ENCODE measurements at places on chromosomes 4 and X.
A peak's percentile ranks its signal among the peaks of the same experiment; 100 is the strongest.

DNA sequence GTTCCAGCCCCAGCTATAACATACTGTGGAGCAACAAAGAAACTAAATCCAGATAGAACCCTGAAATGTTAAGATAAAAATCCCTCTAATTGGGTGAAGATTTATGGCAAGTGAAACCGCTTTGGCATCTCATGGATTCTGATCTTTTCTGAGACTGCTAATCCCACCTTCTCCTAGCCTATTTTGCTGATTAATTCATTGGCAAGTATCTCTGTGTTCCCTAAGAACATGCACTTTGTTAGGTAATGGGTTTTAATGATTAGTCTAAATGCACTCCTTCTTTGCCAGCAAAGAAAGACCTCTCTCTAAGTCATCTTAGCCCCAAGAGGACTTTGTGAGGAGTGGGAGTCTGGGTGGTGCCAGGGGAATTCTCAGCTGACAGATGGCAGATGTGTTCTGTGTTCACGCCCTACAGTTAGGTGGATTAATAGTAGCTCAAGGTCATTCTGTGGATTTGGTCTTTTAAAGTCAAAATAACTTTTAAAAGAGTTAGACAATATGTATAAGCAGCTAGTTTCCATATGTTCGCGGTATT, 171.3 kb downstream of the UNC5C start:
- H3K27ac ChIP-seq = no peak overlapping the region
- no peak for DNase-seq
- H3K4me1 ChIP-seq = no peaks in the 10 kb centered on the region
- no peaks in the 10 kb centered on the region for H3K36me3 ChIP-seq
- H3K27me3 ChIP-seq = no peaks in the 10 kb centered on the region

DNA sequence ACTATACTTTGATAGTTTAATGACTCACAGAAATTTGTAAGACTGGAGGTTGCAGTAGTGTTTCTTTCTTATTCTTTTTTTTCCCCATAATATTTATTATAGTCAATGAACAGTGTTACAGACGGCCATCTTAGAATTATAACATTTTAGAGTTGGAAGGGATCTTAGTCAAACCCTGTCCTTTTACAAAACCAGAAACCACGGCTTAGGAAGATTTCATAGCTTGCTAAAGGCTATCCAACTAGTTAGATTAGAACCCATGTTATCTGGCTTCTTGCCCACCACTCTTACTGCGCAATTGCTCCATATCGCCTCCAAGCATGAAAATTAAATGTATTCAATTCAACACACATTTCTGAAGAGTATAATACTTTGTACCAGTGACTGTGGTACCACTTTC, 1.1 kb downstream of the XIAP start:
- H3K27ac ChIP-seq = peak overlapping the region; percentile 93
- H3K4me1 ChIP-seq = peaks cover 23% of the 10 kb centered on the region
- H3K36me3 ChIP-seq = no peaks in the 10 kb centered on the region
- DNase-seq = peak; percentile 13
- no peaks in the 10 kb centered on the region for H3K27me3 ChIP-seq

- H3K27me3 ChIP-seq = no peaks in the 10 kb centered on the region
- no peak overlapping the region for H3K27ac ChIP-seq
- no peaks in the 10 kb centered on the region for H3K36me3 ChIP-seq
- no peak overlapping the region for H3K4me3 ChIP-seq
These were observed 38.2 kb upstream of the MYOZ2 start for GRCh38 chr4:119097282-119097900.

DNA sequence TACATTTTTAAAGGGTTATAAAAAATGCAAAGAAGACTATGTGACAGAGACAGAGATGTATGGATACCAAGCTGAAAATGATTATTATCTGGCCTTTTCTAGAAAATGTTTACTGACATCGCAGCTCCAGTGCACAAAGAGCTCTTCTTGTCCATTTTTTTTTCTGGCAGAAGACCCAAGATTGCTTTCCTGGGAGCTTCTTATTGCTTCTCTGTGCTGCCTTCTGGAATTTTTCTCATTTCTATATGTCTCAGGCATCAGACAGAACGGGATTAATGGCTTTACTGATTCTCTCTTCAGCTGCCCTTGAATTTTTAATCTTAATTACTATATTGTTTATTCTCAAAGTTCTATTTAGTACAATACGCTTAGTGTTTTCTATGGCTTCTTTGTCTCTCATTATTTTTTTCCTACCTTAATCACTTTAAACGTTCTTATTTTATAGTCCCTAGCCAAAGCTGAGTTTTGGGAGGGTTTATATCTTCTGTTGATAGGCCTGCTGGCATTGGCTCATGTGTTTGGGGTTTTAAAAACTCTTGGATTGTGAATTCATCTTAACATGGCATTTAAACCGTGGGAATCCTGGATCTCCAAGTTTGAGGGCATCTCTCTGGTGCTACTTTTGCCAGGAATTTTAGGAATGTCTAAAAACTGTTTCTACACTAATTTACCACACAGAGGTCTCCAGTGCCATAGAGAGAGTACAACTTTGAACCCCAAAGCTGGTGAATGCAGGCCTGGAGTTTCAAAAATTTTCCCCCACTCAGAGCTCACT, 138.9 kb upstream of the LNX1 start:
- no peaks in the 10 kb centered on the region for H3K36me3 ChIP-seq
- H3K27me3 ChIP-seq = no peaks in the 10 kb centered on the region

DNA sequence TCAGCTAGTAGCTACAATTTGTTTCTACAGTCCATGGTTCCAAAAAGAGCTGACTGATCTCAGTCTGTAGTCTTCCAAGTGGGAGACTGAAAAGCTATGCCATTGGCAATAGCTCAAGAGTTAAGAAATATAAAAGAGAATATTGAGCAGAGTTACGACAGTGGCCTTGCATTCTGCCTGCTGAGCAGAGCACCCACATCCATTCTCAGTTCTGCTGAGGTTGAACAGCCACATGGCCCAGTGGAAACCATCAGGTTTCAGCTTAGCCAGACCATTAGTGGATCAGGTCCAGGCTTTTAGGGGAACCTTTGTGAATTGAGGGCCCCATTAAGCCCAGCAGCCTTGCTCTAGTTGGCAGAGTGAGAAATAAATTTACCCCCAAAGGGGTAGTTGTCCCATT, 28.1 kb downstream of the ZNF81 start:
- H3K27ac ChIP-seq = no peak overlapping the region
- no peaks in the 10 kb centered on the region for H3K27me3 ChIP-seq
- peaks cover 19% of the 10 kb centered on the region for H3K36me3 ChIP-seq

DNA sequence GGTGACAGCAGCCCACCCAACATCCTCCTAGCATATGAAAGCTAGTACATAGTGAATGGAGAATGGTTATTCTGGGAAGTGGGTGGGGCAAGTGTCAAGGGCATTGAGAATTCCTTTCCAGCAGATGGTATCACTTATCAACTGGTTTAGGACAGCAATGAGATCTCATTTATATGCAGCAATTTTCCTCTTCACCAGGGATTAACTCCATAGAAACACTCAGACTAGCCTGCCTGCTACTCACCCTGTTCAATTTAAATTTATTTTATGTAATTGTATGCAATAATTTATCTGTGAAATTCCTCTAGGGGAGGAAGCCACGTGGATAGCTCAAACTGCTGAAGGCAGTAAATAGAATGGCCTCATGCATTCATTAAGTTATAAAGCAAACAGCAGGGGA, 101.6 kb upstream of the MID1IP1 start:
- H3K4me3 ChIP-seq = no peak overlapping the region
- no peaks in the 10 kb centered on the region for H3K36me3 ChIP-seq
- no peak overlapping the region for H3K27ac ChIP-seq
- peaks cover 4% of the 10 kb centered on the region for H3K27me3 ChIP-seq

- no peaks in the 10 kb centered on the region for H3K27me3 ChIP-seq
- H3K36me3 ChIP-seq = no peaks in the 10 kb centered on the region
- no peak overlapping the region for H3K27ac ChIP-seq
- DNase-seq = no peak
- H3K4me3 ChIP-seq = no peak overlapping the region
These were observed 37.2 kb downstream of the ABLIM2 start for GRCh38 chr4:8121292-8122015.

- no peaks in the 10 kb centered on the region for H3K4me1 ChIP-seq
- H3K27ac ChIP-seq = no peak overlapping the region
- no peak overlapping the region for H3K4me3 ChIP-seq
- no peaks in the 10 kb centered on the region for H3K27me3 ChIP-seq
- no peaks in the 10 kb centered on the region for H3K36me3 ChIP-seq
These were observed 121.3 kb upstream of the AMOT start for GRCh38 chrX:112961981-112962380.

GRCh38 chrX:123884809-123885408, 25.1 kb downstream of the XIAP start:
- peaks cover 5% of the 10 kb centered on the region for H3K36me3 ChIP-seq
- H3K27ac ChIP-seq = no peak overlapping the region
- no peaks in the 10 kb centered on the region for H3K4me1 ChIP-seq
- H3K4me3 ChIP-seq = no peak overlapping the region
- no peaks in the 10 kb centered on the region for H3K27me3 ChIP-seq
- DNase-seq = no peak

DNA sequence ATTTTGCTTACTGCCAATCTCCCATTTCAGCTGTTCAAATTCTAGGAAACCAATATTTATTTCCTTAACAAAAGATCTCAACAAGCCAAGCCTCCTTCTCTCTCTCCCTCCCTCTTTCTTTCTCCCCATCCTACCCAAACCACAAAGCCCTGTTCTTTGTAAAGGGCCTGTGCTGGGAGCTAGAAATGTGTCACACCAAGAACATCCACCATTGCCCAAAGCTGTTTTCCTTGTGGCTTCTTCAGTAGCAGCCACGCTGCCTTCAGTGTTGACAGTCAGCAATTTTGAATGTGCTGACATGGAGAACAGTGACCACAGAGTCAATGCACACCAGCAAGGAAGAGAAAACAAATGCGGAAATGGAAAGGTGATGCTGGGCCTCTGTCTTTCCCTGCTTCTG, 203.0 kb downstream of the MAML3 start:
- H3K4me1 ChIP-seq = peaks cover 8% of the 10 kb centered on the region
- DNase-seq = no peak
- H3K27me3 ChIP-seq = no peaks in the 10 kb centered on the region
- no peak overlapping the region for H3K4me3 ChIP-seq
- H3K36me3 ChIP-seq = no peaks in the 10 kb centered on the region
- H3K27ac ChIP-seq = no peak overlapping the region

DNA sequence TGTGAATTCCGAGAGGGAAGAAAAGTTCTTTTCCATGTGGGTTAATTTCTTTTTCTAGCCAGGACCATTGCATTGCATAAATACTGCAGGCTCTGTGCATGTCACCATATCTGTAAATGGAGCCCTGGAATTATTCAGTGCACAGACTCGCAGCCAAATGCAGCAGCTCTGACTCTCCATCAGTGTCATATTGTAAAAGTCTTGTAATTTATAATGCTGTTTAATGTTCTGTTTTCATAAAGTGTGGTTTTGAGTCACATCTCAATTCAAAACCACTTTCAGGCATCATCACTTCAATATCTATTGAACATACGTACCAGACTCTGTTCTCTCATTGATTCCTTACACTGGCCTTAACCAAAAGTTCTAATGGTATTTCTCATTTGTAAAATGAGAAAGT, 193.9 kb upstream of the RPL34 start:
- no peak for DNase-seq
- H3K4me3 ChIP-seq = no peak overlapping the region
- H3K4me1 ChIP-seq = no peaks in the 10 kb centered on the region
- H3K27ac ChIP-seq = no peak overlapping the region

- no peaks in the 10 kb centered on the region for H3K4me1 ChIP-seq
- H3K4me3 ChIP-seq = no peak overlapping the region
- no peak overlapping the region for H3K27ac ChIP-seq
- H3K36me3 ChIP-seq = no peaks in the 10 kb centered on the region
- no peaks in the 10 kb centered on the region for H3K27me3 ChIP-seq
- no peak for DNase-seq
These were observed 180.5 kb downstream of the ADAMTS3 start for GRCh38 chr4:72388521-72388920.

- H3K4me3 ChIP-seq = no peak overlapping the region
- no peaks in the 10 kb centered on the region for H3K27me3 ChIP-seq
- no peak for DNase-seq
- no peaks in the 10 kb centered on the region for H3K36me3 ChIP-seq
These were observed 177.1 kb downstream of the UNC5C start for GRCh38 chr4:95371476-95372224.

DNA sequence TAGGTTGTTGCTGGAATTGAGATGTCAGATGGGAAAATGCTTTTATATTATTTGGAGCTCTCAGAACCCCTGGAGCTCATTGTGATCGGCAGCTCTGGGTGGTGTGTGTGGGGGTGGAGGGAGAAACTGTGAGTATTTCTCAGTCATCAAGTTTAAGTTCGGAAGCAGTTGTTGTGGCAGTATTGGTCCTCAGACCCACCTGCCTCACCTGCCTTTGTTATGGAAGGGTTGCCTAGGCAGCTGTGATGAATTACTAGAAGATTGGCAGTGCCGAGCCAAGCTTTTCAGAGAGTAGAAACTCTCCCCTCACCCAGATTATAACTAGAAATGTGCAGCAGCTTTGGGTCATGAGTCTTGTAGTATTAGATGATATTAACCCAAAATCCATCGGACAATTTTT, 9.5 kb downstream of the IGSF1 start:
- H3K4me3 ChIP-seq = no peak overlapping the region
- H3K4me1 ChIP-seq = no peaks in the 10 kb centered on the region
- DNase-seq = no peak
- H3K27ac ChIP-seq = no peak overlapping the region
- H3K27me3 ChIP-seq = no peaks in the 10 kb centered on the region

Data from CD4-positive, alpha-beta T cell (primary cell).